Renal cortex interstitium (tissue), 15 donors: ENCODE measurements at places on chromosomes 5 and 9.

DNA sequence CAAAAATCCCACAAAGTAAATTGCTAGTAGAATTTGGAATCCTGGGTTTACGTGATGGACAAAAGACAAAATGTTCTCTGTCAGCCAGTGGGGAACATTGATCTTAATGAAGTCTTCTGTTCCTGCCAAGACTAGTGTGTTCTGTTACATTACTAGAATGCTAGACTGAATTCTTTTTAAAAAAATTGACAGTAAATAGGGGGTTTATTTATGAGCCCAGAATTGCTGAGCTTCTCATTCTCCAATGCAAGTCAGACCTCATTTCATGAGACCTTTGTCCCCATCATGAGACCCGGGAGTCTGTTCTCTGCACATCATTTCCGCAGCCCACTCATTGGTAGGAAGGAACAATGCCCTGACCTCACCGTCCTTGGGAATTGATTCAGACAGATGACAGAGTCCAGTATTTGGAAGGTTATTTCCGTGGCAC is 173.8 kb upstream of the OTULINL start:
- no peak for DNase-seq

DNA sequence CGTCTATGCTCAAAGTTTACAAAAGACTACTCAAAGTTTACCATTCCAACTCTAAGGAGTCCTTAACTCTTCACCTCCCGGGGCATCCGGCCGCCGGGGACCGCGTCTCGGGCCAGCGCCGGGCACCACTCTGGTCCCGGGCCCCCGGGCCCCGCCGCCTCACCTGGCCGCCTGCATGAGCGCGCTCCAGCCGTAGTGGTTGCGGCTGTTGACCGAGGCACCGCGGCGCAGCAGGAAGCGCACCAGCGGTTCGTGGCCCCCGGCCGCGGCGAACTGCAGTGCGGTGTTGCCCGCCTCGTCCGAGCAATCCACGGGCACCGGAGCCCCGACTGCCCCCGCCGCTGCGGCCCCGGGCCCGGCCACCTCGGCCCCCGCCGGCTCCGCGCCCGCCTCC is 388 bp downstream of the ANKS6 start:
- no peak for DNase-seq

- DNase-seq: no peak
These were observed 59.7 kb upstream of the ANKRD33B start for GRCh38 chr5:10503997-10504793.

DNA sequence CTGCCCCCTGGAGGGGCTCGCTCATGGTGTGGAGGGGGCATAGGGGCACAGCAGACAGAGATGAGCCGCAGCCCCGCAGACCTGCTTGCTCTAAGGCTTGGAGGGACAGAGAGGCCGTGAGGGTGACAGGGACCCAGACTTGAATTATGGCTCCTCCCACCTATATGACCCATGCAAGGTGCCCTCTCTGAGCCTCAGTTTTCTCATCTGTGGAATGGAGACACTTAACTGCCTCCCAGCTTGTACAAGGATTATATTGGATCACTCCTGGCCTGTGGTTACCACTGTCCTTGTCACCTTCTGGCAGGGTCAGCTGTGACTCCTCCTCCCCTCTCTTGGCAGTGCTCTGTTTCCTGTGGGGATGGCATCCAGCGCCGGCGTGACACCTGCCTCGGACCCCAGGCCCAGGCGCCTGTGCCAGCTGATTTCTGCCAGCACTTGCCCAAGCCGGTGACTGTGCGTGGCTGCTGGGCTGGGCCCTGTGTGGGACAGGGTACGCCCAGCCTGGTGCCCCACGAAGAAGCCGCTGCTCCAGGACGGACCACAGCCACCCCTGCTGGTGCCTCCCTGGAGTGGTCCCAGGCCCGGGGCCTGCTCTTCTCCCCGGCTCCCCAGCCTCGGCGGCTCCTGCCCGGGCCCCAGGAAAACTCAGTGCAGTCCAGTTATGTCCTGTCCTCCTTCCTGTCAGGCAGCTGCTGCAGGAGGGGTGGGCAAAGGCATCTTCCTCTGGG is 4.7 kb upstream of the CACFD1 start:
- no peak for DNase-seq

DNA sequence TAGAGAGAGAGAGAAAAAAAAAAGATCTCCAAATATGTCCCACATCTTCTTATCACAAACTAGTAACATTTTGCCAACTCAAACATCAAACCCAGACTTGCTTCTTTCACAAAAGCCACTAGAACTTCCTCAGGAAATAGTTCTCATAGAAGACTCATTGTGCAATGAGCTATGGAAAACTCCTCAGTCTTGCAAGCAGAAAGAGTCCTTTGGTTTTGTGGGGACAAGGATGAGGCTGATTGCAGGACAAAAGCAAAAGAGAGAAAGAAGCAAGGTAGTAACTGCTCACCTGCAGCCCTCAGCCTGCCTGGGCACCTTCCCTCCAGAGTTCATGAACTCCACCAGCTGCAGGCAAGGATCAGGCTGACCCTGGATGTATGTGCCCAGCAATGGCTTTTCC is 399.0 kb downstream of the IRX1 start:
- no peak for DNase-seq

- no peak for DNase-seq
These were observed 277.7 kb upstream of the PTGER4 start for GRCh38 chr5:40402007-40402364.
